Smooth muscle cell of the brain vasculature (primary cell): ENCODE measurements at places on chromosomes 1 and 21.

- no peak for DNase-seq
Measured at GRCh38 chr1:42041031-42041430, 112.2 kb upstream of the GUCA2B start.

DNA sequence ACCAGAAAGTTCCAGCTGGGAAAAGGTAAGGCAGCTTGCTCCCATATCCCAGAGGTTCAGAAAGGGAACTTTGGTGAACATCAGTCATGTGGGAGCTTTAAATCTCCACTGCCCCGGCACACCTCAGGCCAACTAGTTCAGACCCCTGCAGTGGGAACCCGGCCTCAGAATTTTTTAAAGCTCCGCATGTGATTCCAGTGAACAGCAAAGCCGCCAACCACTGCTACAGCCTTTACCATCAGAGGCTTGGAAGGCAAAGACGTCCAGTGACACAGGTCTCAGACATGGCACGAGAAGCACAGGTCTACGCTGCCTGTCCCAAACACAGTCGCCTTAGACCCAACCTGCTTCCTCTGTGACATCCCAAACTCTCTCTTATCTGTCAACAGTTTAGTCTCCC, 31.0 kb downstream of the SETD4 start:
- DNase-seq, result no peak

DNA sequence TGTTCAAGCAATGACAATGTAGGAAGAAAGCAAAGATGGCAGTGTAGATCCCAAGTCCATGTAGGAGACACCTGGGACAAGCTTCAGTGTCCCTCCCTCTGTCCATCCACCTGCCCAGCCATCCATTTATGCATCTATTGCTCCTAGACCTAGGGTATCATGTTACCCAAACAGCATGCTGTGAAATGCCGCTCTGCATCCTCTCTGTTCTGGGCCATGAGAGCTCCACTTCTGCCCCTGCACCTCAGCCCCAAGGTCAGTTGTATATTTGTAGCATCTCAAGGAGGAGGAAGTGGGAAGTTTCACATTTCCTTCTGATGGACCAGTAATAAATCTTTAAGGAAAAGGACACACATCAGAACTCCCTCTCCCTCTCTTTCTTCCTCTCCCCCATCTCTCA, 27.9 kb upstream of the TSPEAR start:
- no peak for DNase-seq

GRCh38 chr1:12001249-12001917, 17.9 kb upstream of the MIIP start:
- DNase-seq, result no peak

GRCh38 chr1:9720785-9721605, 69.5 kb downstream of the PIK3CD start:
- no peak for DNase-seq

GRCh38 chr1:199085903-199086302, 447.1 kb downstream of the PTPRC start:
- DNase-seq, result no peak

DNA sequence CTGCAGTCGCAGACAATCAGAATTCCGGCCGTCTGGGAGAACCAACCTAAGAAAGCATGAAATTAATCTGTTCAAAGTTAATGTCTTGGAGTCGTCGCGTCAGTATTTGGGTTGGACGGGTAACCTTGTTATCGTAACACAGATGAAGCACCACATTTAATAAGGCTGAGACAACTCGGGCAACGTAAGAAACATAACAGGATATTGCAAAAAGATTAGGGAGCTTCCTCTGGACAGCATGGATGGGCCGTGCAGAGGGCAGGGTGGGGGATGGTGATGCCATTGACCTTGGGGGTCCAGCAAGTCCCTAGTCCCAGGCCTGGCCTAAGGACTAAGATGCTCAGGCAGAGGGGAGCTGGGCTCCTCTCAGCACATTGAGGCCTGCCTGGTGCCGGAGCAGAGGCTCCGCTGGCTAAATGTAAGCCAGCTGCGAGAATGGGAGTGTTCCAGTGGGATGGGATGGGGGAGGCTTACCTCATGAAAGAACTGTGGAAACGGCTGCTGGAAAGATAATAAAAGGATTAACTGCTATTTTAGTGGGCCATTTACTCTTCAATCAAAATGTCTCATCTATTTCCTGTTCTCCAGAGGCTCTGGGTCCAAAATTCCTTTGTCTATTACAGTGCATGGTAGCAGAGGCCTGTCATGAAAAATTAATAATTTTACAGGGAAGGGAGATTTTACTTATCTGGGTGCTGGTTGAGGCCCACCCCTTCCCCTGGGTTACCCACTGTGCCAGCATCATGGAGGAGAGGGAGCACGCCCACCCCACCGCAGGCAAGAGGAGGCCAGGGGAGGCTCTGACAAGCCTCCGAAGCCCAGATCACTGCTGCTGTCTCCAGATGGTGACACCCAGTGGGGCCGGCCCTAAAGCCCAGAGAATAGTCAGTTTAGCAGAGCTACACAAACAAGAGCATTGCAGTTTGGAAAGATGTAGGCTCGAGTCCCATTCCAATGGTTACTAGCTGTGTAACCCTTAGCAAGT, 131.6 kb downstream of the DMRTB1 start:
- DNase-seq, result no peak

- DNase-seq, result no peak
Measured at GRCh38 chr1:106964495-106964894, 92.0 kb upstream of the PRMT6 start.

GRCh38 chr1:20486457-20487235, 636 bp upstream of the CAMK2N1 start:
- DNase-seq, result no peak

GRCh38 chr1:70171512-70171911, 33.9 kb downstream of the LRRC40 start:
- no peak for DNase-seq

GRCh38 chr21:34279883-34280282, 83.9 kb upstream of the KCNE2 start:
- no peak for DNase-seq

DNA sequence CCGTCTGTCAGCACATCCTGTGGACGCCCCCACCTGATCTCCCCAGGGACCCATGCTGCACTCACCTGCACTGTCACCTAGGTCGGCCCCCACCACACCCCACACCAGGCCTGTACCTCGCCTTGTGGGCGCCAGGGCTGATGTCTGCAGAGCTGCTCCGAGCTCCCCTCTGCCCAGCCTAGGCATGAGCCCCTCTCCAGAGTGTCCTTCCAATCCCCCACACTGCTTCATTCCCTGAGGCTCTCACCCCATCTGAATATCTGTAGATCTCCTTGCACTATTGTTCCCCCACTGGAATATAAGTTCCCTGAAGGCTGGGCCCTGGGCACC, 12.2 kb downstream of the UMODL1 start:
- DNase-seq, result no peak

GRCh38 chr1:179966551-179966950, 11.9 kb downstream of the CEP350 start:
- no peak for DNase-seq

GRCh38 chr1:9649769-9650168, 1.8 kb upstream of the PIK3CD start:
- DNase-seq, result no peak

DNA sequence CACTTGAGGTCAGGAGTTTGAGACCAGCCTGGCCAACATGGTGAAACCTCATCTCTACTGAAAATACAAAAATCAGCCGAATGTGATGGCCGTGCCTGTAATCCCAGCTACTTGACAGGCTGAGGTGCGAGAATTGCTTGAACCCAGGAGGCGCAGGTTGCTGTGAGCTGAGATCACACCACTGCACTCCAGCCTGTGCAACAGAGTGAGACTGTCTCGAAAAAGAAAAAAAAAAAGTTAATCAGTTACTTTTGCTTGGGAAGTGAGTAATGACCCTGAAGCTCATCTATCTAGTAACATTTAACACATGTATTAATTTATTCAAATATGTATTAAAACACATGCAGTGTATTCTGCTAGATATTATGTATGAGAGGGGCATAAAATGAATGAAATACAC, 49.4 kb downstream of the ZNF326 start:
- DNase-seq, result no peak

DNA sequence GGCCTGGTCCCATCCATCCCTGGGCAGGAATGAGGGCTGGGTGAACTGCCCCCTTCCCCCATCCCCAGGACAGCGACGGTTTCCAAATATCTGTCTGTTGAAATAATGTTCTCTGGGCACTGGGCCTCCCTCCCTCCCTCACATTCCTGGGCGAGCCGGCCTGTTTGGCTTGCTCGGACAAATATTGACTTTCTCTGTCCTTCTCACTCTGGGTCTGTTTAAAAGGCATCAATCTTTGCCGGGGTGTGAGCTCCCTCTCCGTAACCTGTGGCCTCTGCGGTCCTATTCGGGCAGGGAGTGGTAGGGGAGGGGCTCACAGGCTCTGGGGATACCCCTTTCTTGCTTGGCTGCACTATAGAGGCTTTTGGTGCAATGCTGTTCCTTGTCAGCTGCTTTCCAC, 40.2 kb downstream of the FOXD2 start:
- no peak for DNase-seq

- no peak for DNase-seq
Measured at GRCh38 chr1:201937624-201938213, 8.6 kb downstream of the LMOD1 start.

- DNase-seq, result no peak
Measured at GRCh38 chr1:245434280-245434679, 279.5 kb downstream of the KIF26B start.

GRCh38 chr1:56644919-56645676, at the start of gene PRKAA2:
PRKAA2 (plus strand) TSS chr1:56645314; CDS start chr1:56645388, 74 bp downstream.
- DNase-seq, result no peak

GRCh38 chr1:16043950-16044349, 368 bp downstream of the CLCNKB start:
- DNase-seq, result no peak

- DNase-seq, result no peak
Measured at GRCh38 chr1:185964946-185965345, 230.8 kb downstream of the HMCN1 start.

DNA sequence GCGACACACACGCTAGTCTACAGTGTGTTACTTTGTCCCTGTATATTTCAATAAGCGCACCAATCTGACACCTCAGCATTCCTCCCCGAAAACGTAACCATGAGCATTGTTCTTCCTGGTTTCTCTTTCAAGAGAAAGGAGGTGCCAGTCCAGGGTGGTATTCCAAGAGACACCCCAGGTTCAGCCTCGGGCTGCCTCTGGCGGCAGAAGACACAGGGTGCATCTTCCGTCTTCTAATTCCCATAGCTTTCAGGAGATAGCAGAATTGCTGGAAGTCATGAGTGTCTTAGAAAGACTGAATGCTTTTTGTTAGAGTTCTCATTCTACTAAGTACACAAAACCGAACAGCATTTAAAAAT, 15.9 kb upstream of the RGS8 start:
- no peak for DNase-seq
